ENCODE measurements at places on chromosomes 11 and 22.
A peak's percentile ranks its signal among the peaks of the same experiment; 100 is the strongest.

- DNase-seq: peak; percentile 82
These were observed 214.5 kb upstream of the UBASH3B start for GRCh38 chr11:122440811-122441665.

DNA sequence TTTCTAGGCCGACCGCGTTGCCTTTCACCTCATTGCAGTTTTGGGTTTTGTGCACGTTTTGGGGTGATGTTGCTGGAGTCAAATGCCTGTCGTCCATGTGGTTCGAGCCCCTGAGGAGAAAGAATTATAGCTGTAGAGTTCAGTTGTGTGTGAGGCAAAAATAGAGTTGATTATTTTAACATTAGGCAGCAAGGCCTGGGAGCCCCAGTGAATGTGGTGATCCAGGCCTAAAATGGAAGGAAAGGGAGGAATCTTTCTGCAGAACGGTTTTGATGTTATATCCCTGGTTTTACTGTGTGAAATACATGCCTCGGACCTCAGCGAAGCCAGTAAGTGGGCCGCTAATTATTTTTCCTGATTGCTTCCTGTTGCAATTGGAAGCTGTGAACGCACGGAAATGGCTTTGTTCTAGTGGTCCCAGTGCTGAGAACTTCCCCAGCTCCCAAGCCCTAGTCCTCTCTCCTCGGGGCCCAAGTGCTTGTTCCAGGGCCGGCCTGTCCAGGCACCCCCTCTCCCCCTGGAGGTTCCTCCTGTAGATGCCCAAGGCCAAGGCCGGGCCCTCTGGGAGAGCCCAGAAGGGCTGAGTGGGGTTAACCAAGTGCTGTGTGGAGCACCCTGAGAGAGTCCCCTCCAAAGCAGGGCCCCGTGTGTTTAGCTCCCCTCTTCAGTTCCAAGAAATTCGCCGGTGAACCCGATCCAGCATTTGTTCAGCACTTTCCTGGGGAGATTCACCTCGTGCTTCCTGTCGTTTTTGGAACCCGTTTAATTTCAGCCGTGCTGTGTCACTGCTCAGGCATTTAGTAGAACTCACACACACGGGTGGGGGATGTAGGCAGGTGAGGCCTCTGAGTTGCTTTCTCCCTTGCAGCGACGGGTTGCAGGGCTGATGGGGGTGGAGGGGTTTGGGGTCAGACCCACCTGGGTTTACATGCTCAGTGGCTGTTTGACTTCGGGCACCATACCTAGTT is 2.1 kb downstream of the LRP5 start:
- DNase-seq: no peak

DNA sequence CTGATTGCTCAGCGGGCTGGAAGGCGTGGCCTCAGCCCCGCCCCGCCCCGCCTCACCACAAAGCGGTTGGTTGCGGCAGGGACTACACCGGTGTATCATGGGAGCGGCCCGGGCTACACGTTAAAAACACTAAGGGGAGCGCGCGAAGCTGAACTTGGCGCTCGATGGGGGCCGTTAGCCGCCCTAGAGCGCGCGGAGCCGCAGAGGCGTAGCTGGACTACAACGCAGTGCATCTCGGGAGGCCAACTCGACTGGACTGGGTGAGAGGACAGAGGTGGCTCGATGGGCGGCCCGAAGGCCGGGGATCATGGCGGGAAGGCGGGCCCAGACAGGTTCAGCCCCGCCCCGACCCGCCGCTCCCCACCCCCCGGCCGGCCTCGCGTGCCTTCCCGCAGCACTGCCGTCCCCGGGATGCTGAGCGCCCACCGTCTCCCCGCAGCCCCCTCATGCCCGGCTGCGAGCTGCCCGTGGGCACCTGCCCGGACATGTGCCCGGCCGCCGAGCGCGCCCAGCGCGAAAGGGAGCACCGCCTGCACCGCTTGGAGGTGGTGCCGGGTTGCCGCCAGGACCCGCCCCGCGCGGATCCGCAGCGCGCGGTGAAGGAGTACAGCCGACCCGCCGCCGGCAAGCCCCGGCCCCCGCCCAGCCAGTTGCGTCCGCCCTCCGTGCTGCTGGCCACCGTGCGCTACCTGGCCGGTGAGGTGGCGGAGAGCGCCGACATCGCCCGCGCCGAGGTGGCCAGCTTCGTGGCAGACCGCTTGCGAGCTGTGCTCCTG is at the start of gene SAC3D1:
Gene SAC3D1, plus strand, starts transcription at position 364 of the 776 bp plus-strand sequence. Its CDS starts 83 bp downstream, at position 447.
- peak; percentile 95 for DNase-seq

DNA sequence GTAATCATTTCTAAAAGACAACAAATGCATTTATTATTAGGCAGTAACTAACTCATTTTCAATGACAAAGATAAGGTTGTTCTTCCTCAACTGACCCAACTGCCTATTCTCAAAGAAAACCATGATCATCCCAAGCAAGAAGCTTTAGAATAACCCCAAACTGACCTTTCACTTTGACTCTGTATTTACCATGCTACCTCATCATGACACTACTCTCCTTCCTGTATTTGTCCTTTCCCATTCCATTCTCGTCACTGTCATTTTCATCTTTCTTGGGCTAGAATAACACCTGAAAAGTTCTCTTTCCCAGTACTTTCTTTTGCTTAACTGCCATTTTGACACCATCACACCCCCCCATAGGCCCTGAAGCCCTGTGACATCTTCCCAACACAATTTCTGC is 48.3 kb downstream of the TCF20 start:
- no peak for DNase-seq

DNA sequence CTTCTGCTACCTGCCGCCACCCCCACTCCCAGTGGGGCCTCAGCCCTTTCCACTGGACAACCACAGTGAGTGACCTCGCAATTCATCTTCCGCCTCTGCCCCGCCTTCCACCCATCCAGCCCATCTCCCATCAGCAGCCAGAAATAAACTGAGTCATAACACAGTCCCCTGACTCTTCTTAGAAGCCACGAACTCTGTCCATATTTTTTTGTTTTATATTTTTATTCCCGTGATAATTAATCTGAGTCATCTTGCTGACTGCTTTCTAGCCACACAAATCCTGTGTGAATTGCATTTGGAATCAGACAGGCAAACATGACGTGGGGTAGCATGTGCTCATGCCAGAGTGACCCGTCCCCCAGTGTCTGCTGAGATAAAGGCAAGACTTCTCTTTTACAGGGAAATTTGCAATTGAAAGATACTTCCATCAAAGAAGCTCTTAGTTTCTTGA is 7.0 kb downstream of the FADD start:
- no peak for DNase-seq

All from upper lobe of left lung (tissue), 6 donors.